ENCODE measurements at places on chromosomes 2 and 18.

- DNase-seq = no peak
These were observed 229.1 kb downstream of the PHLPP1 start for GRCh38 chr18:62944454-62944853.

GRCh38 chr2:194100201-194100600 is 1556.8 kb upstream of the SLC39A10 start:
- DNase-seq = no peak

- DNase-seq = no peak
These were observed 88.7 kb downstream of the ADAM23 start for GRCh38 chr2:206531996-206532543.

GRCh38 chr18:23530195-23530594 is 26.9 kb downstream of the RMC1 start:
- no peak for DNase-seq

GRCh38 chr2:47386551-47386950 is 16.4 kb upstream of the MSH2 start:
- DNase-seq = no peak

GRCh38 chr2:122748552-122749011 is 993.1 kb downstream of the TSN start:
- no peak for DNase-seq

- no peak for DNase-seq
These were observed 36.4 kb upstream of the NT5DC4 start for GRCh38 chr2:112684415-112684775.

DNA sequence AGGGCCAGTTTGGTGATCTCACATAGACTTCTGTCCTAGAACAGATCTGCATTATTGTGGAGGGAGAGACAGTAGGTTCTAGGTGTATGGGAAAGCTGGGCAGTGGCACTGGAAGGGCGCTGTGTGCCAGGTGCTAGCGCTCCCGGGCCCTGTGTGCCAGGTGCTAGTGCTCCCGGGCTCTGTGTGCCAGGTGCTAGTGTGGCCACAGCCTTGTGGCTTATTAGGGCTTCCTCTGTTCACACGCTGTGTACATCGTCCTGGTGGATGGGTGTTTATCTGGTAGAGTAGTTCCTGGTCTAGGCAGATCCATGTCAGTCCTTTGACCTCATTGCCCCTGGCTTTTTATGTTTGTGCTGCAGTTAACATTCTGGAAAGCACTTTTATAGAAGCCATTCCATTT is 263.4 kb downstream of the AGAP1 start:
- no peak for DNase-seq

DNA sequence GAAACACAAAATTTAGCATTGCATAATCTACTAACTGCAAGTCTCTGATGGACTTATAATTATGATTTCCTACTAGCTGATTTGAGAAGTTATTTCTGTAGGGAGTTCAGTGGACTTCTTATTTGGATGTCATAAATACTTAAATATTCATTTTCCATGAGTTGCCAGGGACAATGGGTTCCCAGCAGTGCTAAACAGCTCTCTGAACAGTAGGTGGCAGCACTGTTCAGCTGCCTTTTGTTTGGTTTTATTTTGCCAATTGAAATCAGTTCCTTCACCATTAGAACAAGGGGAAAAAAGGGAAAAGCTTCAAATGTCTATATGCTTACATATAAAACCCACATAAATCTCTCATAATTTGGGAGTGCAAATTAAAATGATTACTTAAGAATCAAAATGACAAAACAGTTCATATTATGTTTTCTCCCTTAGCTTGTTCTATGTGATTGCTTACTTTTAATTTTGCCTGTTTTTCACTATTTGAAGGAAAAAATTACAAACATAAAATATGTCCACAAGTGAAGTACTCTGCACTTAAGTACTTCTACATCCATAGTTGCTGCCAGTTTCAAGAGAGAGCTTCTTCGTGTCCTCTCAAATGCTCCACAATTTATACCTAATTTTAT is 898.9 kb downstream of the CPS1 start:
- peak; percentile 28 for DNase-seq

- no peak for DNase-seq
These were observed 76.4 kb upstream of the ZEB2 start for GRCh38 chr2:144596073-144596871.

DNA sequence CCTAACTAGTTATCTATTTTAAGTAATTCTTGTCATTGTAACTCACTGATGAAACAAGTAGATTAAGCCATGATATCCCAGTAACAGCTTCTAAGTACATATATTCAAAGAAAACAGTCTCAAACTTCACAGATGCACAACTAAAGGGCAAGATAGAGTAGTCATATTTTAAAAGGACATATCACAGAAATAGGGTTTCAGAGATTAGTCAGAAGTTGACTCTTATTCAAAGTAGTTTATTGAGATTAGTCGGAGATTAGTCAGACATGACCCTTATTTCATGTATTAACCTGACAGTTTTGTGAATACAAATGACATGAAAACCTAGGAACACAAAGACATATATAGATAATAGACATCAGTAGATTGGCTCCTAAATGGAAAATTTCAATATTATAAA is 15.9 kb upstream of the CHAC2 start:
- no peak for DNase-seq

GRCh38 chr2:235494716-235495372 is 1.0 kb downstream of the AGAP1 start:
- DNase-seq = peak; percentile 22

DNA sequence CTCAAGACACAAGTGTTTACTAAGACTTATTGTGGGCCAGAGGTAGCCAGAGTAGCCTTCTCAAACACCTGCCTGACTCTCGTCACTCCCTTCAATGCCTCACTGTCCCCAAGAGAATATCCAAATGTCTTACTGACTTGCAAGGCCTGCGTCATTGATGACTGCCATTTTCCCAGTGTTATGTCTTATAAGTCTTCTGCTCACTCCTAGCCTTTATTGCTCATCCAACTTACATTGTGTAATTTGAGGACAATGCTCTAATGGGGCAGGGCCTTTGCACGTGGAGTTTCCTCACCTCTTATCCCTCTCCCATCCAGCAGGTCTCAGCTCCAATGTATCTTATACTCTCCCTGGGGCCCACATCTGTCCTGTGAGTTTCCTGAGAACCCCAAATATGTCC is 10.1 kb upstream of the CD226 start:
- DNase-seq = no peak

DNA sequence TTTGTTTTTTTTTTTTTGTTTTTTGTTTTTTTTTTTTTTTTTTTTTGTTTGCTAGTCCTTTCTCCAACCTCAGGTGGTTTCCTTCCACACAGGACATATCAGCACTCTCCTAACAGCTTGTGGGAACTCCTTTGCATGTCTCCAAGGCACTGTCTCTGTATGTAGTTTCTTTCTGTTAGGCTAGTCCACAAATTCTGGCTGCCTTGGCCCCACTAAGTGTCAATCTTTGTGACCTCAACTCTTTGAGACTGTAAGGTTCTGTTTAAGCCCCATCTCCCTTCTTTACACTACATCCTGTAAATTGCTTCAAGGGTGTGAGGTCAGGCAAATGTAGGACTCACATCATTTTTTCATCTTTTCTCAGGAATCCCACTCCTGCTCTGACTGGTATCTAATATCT is 85.1 kb downstream of the NCOA1 start:
- DNase-seq = no peak

DNA sequence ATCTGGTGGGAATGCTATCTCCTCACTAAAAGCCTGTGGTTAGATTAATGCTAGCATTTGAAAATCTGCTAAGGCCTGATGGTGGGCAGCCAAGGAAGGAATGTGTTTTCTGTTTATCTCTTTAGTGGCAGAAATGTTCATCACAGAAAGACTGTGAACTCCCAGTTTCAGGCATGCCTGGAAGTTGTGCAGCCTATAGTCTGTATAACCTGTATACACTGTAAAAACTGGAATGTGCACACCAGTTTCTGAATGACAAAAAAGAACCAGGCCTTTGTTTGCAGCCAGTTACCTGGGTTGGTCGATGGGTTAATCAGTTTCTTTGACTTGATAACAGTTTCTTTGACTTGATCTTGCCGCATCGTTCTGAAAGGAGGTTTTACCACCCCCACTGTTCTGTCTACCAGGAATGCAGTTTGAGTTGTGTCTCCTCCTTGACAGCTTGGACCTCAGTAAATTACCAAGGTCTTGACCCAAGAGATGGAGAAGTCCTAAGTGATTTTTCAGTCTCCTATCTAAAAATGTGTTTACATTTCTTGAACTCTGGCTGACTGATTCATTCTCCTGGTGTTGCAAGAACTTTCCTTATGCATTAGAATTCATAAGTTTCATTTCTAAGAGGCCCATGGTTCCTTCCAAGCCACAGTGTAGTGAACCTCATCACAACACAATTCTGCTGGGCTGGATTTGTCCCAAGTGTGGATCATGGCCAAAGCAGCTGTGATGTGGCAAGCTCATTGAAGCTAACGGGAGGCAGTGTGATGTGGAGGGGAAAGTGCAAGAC is 62.2 kb downstream of the KIAA2012 start:
- no peak for DNase-seq

DNA sequence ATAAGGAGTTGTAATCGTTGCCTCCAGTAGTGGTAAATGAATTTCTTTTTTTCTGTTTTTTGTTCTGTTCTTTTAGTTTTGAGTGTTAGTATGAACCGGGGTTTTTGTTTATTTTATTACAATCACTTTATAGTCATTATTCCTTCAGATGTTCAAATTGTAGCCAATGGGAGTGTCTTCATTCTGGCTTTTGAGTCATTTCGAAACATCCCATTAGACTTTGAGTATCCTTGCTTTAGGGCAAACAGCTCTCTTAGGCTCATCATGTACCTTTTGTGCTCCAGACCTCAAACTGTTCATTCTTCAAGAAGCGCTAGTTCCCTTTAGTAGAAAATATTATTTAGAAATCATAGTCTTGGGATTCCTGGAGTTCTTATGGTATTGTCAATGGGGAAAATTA is 54.2 kb upstream of the PAX3 start:
- DNase-seq = no peak

- no peak for DNase-seq
These were observed 52.6 kb downstream of the PPP4R1 start for GRCh38 chr18:9561759-9562158.

- DNase-seq = no peak
These were observed 499.6 kb upstream of the HS6ST1 start for GRCh38 chr2:128818248-128818647.

DNA sequence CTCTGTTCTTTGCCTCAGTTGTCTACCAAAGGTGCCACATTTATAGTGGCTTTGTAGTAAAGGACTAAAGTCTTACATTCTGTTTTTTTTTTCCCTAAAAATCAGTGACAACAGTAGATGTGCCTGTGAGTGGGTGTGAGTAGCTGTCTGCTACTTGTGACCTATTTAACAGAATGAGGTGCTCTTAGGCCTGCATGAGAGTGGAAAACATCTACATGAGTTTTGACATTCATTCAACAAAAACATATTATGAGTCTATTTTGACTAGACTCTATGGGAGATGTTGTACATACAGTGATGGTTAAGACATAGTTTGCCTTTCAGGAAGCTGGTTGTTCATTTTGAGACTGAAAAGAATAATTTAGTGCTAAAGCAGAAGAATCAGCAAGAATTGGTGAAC is 36.7 kb downstream of the IL1R2 start:
- DNase-seq = no peak

- no peak for DNase-seq
These were observed 39.1 kb downstream of the PLEK start for GRCh38 chr2:68404164-68404563.

DNA sequence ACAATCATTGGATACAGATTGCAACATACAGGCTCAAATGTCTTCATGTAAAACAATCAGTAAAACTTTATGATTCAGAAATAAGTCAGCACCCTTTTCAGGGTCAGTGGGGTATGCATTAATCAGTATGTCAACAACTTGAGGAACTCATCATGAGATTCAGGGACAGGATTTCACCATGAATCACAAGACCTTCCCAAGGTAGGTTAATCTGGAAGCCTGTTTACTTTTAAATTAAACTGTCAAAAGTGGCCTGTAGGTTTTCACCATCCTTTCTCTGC is 104.8 kb downstream of the SP100 start:
- DNase-seq = no peak

- no peak for DNase-seq
These were observed 34.8 kb downstream of the APOB start for GRCh38 chr2:21008790-21009661.

GRCh38 chr18:6650747-6651146 is 78.8 kb upstream of the ARHGAP28 start:
- DNase-seq = no peak

DNA sequence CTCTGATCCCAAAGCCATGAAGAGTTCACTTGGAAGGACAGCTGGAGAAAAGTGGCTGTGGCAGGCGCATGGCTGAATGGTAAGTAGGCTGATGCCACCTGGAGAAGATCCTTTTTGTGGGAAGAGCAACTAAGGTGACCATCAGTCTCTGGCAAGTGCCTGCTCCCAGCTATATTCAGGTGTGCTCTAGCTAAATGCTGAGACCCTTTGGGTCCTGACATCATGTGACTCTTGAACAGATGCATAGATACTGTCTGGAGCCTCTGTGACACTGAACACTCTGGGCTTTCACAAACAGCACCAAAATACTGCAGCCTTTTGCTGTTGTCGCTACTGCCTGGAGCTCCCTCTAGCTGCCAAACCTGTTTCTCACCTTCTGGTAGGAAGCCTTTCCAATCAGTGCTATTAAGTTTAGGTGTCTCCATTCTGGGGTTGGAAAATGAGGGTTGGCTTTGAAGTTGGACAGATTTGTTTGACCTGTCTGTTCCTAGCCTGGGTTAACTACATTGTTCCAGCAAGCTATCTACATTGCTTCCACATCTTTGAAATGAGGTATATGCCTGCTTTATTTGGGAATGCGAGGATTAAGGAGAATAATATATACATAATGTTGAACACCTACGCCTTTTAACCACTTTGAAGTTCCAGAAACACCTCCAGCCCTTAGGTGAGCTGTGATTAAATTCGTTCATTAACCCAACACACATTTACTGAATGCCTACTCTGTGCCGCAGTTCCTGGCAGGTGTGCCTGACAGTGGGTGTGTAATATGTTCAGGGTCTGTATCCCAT is 3.1 kb downstream of the EGR4 start:
- peak; percentile 23 for DNase-seq

DNA sequence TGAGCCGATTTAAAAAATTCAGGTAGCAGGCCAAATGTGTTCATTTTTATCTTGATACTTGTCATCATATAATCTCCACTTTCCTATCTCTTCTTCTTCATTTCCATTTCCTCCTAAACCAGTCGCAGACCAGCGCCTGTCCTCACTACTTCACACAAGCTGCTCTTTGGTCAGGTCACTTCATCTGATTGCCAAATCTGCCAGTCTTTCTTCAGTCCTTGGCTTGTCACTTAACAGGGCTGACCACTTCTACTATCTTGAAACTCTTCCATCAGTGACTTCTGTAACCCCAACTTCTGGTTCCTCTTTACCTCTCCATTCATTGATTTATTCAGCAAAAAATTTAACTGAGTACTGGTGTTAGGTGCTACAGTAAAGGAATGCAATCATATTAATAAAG is 18.0 kb upstream of the SPRED2 start:
- no peak for DNase-seq

DNA sequence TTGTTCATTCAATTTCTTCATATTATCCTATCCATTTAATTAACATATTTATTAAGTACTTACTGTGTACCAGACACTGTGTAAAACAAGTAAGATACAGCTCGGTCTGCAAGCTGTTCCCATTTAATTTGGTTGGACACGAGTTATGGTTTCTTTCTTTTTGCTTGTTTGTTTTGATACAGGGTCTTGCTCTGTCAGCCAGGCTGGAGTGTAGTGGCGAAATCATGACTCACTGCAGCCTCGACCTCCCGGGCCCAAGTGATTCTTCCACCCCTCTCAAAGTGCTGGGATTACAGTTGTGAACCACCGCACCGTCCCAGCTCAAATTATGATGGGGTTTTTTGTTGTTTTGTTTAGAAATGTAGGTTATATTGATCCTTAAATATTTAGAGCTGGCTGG is 9.0 kb downstream of the CYBRD1 start:
- no peak for DNase-seq

All from NCI-H1436 (cell line).